ENCODE measurements at places on chromosomes 13 and 19.

DNA sequence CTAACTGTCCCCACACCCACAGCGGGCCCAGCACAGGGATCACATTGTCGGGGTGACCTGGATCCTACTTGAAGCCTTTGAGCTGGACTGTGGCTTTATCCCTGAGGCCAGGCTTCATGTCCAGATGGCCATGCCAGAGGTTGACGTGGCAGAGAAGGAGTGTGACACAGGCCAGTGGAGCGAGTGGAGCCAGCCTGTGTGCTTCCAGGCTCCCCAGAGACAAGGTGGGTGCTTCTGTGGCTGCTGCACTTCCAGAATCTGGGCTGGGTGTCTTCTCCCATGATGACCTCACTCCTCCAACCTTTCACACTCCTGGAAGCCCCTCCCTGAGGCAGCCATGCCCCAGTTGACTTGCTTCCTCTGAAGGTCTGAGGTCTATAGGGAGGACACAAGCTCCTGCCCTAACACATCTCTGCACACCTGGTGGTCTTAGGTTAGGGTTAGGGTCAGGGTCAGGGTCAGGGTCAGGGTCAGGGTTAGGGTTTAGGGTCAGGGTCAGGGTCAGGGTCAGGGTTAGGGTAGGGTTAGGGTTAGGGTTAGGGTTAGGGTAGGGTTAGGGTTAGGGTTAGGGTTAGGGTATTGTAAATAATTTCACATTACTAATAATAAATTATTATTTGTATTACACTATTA is 13.1 kb upstream of the MZF1 start:
- no peak for DNase-seq

GRCh38 chr13:97004886-97005285 is 10.6 kb upstream of the OXGR1 start:
- DNase-seq, result no peak

- DNase-seq, result no peak
Observed at GRCh38 chr13:96816874-96817273, 177.4 kb downstream of the OXGR1 start.

GRCh38 chr13:23955064-23955463 is 57.8 kb upstream of the C1QTNF9B start:
- DNase-seq, result no peak

DNA sequence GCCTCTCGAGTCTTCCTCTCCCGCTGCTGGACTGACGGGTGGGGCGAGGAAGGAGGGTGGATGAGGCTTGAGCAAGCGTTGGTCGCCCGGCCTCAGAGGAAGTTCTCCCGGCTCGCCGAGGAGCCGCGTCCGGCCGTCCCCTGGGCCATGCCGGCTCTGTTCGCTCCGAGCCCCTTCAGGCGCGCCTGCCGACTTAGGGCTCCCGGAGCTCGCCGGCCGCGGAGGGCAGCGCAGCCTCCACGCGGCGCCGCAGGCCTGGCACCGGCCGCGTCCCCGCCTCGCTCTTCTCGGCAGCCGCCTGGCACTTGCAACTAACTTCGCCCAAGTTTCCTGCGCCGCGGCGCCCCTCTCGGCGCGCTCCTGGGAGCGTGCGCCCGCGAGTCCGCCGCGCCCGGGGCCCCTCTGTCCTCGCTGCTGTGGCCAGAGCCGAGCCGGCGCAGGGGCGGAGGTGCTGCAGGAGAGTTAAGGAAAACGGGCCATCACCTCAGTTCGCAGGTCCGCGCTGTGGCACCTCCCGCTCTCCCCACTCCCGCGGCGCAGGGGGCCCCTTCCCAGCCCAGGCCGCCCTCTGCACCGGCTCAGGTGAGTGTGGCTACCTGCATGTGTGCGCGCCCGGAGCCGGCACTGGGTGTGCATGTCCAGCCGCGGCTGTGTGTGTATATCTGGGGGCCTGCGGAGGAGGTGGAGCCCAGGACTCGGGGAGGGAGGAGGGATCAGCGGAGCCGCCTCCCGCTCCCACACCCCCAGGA is 641 bp upstream of the SOX21 start:
- DNase-seq, result no peak

- DNase-seq, result no peak
Observed at GRCh38 chr19:11268783-11269267, 6.5 kb upstream of the DOCK6 start.

DNA sequence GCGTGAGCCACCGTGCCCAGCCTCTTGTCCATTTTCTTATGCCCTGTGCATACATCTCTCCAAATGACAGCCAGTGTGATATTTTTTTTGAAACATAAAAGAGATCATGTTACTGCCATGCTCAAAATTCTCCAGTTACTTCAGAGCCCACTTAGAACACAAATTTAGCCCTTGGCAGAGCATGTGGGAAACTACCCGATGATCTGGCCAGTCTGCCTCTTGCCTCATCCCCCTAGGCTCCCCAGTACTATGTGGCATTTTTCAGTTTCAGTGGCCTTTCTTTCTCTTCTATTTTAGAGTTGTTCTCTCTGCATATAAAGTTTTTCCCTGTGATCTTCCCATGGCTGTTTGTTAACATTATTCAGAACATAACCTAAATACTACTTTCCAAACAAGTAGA is 323.0 kb downstream of the GPC5 start:
- no peak for DNase-seq

GRCh38 chr19:30669329-30670010 is 297.3 kb downstream of the ZNF536 start:
- peak; percentile 30 for DNase-seq

DNA sequence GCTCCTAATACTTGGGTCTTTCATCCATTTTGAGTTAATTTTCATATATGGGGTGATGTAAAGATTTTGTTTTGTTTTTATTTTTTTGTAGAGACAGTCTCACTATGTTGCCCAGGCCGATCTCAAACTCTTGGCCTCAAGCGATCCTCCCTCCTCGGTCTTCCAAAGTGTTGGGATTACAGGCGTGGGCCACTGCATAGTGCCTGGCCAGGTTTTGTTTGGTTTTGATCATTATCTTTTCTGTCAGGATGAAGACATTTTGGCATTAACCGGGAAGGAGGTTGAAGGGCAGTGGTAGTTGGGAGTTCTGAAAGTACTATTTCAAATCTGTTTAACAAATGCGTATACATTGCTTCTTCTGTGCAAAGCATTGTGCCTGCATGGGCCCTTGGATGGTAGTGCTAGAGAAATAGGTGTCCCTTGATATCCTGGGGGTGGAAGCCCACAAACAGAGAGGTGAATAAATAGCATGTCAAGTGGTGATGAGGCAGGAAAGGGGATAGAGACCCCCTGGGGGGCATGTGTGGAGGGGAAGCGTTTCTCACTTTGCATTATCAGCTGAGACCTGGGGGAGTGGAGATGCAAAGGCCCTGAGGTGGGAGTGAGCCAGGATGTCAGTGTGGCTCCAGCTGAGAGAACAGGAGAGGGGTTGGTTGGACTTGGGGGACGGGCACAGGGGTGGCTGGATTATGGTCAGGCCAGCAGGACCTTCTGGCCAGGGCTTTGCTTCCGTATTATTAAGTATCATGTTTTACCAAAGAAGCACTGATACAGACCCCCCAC is 41.4 kb downstream of the GATAD2A start:
- DNase-seq, result no peak

DNA sequence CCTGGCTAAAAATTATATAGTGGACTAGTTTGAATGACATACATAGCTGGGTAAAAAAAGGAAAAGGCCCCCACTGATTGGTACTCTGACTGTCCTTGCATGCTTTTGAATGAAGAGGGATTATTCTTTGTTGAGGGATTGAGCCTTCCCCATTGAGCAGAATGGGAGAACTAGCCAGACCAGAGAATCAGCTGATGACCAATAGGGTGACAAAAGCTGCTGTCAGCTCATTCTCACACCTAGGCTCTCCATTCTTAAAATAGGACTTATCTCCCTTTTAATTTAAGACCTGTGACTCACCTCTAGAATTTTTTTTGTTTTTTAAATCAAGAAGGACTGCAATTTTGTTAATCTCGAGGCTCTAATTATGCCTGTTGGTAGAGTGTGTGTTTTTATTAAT is 79.3 kb downstream of the CRYL1 start:
- no peak for DNase-seq

DNA sequence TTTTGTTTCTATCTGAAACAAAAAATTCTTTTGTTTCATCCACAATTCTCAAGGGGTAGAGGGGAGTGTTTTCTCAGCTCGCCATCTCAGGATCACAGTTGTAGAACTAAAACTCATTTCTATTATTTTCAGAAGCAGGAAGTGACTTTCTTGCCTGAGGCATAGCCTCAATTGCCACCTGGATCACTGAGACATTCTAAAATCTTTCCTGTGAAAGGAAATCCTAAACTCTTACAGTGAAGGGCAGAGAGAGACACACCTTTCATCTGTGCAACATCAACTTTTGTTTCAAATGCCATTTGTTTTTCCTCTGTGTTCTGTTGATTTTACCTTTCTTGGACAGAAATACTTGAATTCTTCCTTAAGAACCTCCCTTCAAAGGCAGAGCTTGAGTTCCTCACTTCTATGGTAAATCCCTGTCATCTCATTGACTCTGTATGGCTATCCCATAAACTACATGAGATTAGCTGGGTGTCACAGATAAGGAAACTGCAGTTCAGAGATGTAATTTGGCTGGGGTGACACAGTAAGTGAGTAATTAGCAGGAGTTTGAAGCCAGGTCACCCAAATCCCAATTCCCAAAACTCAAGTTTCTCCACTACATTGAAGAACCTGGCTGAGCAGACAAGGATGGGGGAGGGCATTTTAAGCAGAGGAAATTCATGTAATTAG is 224.4 kb upstream of the HTR2A start:
- no peak for DNase-seq

- DNase-seq, result no peak
Observed at GRCh38 chr13:79637133-79637763, 156.3 kb downstream of the NDFIP2 start.

GRCh38 chr19:42140125-42140754 is 8.0 kb upstream of the POU2F2 start:
- DNase-seq, result no peak

DNA sequence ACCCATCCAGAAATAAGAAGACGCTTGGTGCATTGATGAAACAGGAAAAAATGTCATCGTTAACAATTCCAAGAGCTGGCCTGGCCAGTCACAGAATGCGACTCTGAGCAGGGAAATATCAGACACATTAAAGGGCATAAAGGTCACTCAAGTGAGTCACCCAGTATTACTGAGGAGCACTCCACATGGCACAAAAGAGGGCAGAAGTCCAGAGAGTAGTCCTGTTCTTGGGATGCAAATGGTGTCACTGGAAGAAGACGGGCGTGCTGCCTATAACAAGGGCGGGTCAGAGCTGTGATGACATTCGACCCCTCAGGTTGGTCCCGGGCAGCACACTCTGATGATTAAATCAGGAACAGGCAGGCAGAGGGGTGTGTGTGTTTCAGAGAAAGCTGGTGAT is 720.3 kb downstream of the UQCRFS1 start:
- no peak for DNase-seq

DNA sequence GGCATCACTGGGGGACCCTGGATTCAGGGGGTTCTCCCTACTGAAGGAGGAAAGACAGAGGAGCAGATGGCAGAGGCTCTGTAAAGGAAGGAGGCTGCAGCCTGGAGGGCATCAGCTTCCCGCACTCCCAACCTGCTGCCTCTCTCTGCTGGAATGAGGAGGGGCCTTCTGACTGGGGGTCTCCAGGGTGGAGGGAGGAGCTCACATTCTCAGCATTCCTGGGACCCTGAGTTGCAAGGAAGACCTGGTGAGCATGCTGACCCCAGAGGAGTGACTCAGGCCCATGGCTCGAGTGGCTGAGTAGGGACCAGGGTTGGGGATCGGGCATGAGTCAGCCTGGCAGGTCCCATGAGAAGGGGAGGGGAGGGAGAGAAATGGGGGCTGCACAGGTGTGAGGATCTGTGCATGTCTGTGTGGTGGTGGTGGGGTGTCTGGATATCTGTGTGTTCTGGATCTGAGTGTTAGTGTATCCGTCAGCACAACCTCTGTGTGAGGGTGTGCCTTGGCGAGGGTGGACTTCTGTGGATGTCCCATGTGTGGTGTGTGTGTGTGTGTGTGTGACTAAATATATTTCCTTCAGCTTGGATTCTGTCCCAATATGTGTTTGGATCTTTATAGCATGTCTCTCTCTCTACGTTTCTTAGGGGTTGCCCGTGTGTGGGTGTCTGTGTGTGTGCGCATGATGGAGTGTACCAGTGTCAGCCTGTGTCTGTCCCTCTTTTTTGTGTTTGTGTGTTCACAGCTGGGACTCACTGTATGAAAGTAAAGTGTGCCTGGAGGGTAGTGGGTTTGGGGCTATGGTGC is 4.6 kb downstream of the AXL start:
- no peak for DNase-seq

DNA sequence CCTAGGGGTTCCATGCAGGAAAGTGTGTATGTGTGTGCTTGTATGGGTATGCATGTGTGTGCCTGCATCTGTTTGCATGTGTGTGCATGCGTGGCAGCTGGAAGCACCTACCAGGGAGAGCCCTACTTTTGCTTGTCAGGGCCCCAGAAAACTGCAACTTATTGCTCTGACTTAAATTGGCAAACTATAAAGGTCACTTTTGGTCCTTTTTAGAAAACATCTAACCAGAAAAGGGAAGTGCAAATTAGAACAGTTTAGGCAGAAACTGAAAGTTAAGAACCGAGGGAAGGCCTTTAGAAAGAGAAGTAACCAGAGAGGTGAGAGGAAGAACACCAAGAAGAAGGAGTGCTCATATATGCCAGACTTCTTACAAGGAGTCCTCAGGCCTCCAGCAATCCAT is 32.5 kb downstream of the DLEU7 start:
- no peak for DNase-seq

GRCh38 chr19:15640294-15640903 is at the start of gene CYP4F3:
Gene CYP4F3, plus strand, starts transcription at chr19:15640897. Its CDS starts 519 bp downstream, at chr19:15641416.
- DNase-seq, result no peak

- no peak for DNase-seq
Observed at GRCh38 chr19:55053735-55054134, 9.2 kb downstream of the RDH13 start.

DNA sequence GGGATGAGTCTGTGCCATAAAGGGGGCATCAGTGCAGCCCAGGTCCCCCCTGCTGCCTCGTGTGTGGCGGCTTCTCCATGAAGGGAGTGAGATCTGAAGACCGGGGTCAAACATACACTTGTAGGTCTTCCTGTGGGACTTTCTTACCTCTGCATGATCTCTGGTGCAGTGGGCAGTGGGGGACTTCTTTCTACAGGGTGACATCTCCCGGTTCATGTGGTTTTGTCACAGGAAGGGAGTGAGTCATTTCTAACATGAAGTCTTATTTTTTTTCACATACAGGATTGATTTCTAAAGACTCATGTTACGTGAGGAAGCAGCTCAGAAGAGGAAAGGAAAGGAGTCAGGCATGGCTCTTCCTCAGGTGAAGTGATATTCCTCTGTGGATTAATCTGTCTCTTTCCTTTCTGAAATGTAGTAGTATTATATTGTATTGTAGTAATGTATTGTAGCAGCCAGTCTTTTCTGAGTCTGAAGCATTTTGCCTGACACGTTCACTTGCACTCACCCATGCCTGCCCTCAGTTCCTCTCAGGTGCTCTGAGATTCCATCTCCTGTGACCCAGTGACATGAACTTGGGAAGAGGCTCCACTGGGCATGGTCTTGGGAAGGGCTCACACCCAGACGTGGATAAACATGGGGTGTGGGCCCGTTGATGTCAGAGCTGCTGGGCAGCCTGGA is 15.7 kb downstream of the ZNF808 start:
- peak; percentile 51 for DNase-seq
